ENCODE measurements at places on chromosomes 2 and 18. TPM values are rescaled to one million over a fixed set of nuclear protein-coding genes. Genes with fewer than 3 reads are reported as not detected.

COPS9 gene
- total RNA-seq = 192 TPM

ZDBF2 gene
- 43.6 TPM for total RNA-seq

CPLX4 gene
- total RNA-seq = not detected

CRACDL gene
- total RNA-seq = 5.7 TPM

UGT1A4 gene
- total RNA-seq = not detected

SERPINB11 gene
- not detected for total RNA-seq

ALLC gene
- total RNA-seq = not detected

CXCR2 gene
- not detected for total RNA-seq

MERTK gene
- total RNA-seq = 5.1 TPM

HMSD gene
- 1.0 TPM for total RNA-seq

HOXD9 gene
- total RNA-seq = not detected

SATB2 gene
- total RNA-seq = 11.6 TPM

COX7A2L gene
- 125 TPM for total RNA-seq

- no peaks in the 10 kb centered on the region for H3K36me3 ChIP-seq
- H3K27ac ChIP-seq = no peak overlapping the region
- no peaks in the 10 kb centered on the region for H3K27me3 ChIP-seq
Measured at GRCh38 chr2:176356251-176356650, 87.0 kb downstream of the MTX2 start.

- no peak overlapping the region for H3K4me3 ChIP-seq
- H3K27ac ChIP-seq = no peak overlapping the region
- H3K36me3 ChIP-seq = no peaks in the 10 kb centered on the region
- H3K27me3 ChIP-seq = no peaks in the 10 kb centered on the region
Measured at GRCh38 chr2:12890481-12890991, 173.8 kb downstream of the TRIB2 start.

GRCh38 chr2:57105694-57106093, 921.9 kb downstream of the CCDC85A start:
- H3K27ac ChIP-seq = no peak overlapping the region
- H3K27me3 ChIP-seq = no peaks in the 10 kb centered on the region
- H3K4me3 ChIP-seq = no peak overlapping the region

DNA sequence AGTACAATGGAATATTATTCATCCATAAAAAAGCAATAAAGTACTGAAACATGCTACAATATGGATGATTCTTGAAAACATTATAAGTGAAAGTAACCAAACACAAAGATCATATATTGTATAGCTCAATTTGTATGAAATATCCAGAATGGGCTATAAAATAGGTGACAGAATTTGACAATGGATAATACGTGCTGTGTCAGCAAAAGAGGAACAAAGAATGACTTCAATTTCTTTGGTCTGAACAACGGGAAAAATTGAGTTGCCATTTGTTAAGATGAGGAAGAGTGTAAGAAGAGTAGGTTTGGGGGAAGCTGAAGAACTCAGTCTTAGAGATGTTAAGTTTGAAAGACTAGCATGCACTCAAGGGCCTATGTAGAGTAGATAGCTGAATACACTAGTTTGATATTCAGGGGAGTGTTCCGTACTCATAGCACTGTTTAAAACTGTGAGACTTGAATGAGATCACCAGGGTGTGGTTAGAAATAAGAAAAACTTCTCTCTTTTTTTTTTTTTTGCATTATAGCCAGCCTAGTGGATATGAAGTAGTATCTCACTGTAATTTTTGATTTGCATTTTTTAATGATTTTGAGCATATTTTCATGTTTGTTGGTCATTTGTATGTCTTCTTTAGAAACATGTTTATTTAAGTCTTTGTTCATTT, 213.6 kb downstream of the NR4A2 start:
- DNase-seq = no peak
- no peaks in the 10 kb centered on the region for H3K27me3 ChIP-seq
- H3K36me3 ChIP-seq = no peaks in the 10 kb centered on the region
- no peak overlapping the region for H3K4me3 ChIP-seq
- no peaks in the 10 kb centered on the region for H3K4me1 ChIP-seq
- H3K27ac ChIP-seq = no peak overlapping the region

DNA sequence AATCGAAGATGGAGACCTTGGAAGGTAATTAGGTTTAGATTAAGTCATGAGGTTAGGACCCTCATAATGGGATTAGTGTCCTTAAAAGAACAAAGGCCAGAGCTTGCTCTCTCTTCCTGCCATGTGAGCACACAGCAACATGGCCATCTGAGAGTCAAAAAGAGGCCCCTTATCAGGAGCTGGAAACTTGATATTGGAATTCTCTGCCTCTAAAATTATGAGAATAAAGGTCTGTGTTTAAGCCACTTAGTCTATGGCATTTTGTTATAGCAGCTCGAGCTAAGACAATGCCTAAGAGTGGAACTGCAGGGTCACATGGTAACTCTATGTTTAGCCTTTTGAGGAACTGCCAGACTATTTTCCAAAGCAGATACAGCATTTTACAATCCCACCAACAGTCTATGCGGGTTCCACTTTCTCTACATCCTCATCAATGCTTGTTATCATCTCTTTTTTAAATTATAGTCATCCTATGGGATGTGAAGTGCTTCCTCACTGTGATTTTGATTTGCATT, 42.4 kb downstream of the THADA start:
- no peaks in the 10 kb centered on the region for H3K4me1 ChIP-seq
- H3K27ac ChIP-seq = no peak overlapping the region
- no peak for DNase-seq

DNA sequence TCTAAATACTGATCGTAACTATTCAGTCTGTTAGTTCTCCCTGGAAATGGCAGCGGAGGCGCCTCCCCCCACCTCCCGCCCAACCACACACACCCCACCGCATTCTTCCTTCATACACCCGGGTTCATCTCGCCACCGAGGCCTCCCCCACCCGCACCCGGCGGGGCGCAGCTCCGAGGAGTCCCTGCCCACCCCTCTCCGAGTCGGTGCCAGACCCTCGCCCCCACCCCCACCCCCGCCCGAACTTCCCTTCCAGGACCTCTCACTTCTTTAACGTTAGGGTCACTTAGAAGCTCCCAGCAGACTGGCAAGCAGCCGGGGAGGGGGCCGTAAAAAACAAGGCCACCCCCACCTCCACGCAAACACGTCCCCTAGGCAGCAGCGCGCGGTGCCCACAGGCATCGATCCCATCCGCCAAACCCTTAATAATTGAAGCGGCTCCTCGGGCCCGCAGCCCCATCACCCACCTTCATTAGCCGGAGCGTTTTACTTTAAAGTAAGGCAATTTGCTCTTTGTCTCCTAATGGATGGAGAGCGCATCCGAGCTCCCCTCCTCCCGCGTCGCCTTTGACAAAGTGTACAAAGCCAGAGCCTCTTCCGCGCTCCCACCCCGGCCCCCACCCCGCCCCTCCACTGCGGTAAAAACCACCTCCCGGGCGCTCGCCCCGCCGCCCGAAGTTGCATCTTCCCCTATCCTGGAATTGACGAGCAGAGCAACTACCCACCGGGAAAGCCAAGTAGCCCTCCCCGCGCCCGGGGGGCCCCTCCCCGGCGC, 624 bp downstream of the ZNF516 start:
- H3K27ac ChIP-seq = peak overlapping the region; percentile 80
- H3K4me3 ChIP-seq = peak overlapping the region; percentile 85
- DNase-seq = peak; percentile 32
- H3K4me1 ChIP-seq = peaks cover 8% of the 10 kb centered on the region
- no peaks in the 10 kb centered on the region for H3K36me3 ChIP-seq
- H3K27me3 ChIP-seq = no peaks in the 10 kb centered on the region

GRCh38 chr2:171563301-171563700, 41.0 kb downstream of the CYBRD1 start:
- no peak for DNase-seq
- H3K27ac ChIP-seq = no peak overlapping the region
- H3K4me3 ChIP-seq = no peak overlapping the region
- no peaks in the 10 kb centered on the region for H3K36me3 ChIP-seq
- H3K4me1 ChIP-seq = no peaks in the 10 kb centered on the region
- H3K27me3 ChIP-seq = no peaks in the 10 kb centered on the region

DNA sequence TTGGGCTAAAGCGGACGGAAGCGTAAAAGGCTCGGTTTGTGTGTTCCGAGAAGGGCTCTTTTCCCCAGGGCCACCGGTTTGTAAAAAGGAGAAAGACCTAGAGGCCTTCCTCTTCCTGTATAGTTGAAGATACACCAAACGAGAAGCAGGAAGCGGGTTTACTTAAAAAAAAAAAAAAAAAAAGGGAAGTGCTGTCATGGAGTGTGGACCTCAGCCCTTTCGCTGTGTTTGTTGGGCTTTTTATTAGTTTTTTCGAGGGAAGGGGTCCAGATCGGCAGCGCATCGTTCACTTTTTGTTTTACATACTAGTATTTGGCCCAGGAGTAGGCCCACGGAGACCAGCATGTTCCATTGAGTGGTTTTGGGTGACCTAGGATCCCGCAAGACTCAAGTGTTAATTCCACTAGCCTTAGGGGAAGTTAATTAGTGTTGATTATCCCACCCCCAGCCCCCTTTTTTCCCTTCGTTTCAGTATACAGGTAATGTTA, 676 bp downstream of the ACTR2 start:
- H3K27me3 ChIP-seq = no peaks in the 10 kb centered on the region
- peaks cover 4% of the 10 kb centered on the region for H3K36me3 ChIP-seq
- peak; percentile 37 for DNase-seq
- H3K27ac ChIP-seq = peak overlapping the region; percentile 91
- peak overlapping the region; percentile 91 for H3K4me3 ChIP-seq
- peaks cover 25% of the 10 kb centered on the region for H3K4me1 ChIP-seq

GRCh38 chr2:108594132-108594981, 60.1 kb downstream of the LIMS1 start:
- peak overlapping the region; percentile 14 for H3K4me3 ChIP-seq
- peak overlapping the region; percentile 98 for H3K27ac ChIP-seq
- DNase-seq = peak; percentile 98

- peak overlapping the region; percentile 48 for H3K27ac ChIP-seq
- H3K27me3 ChIP-seq = no peaks in the 10 kb centered on the region
- peaks cover 34% of the 10 kb centered on the region for H3K36me3 ChIP-seq
- H3K4me1 ChIP-seq = peaks cover 18% of the 10 kb centered on the region
Measured at GRCh38 chr2:27431395-27431794, 3.0 kb downstream of the NRBP1 start.

- no peak for DNase-seq
- H3K36me3 ChIP-seq = no peaks in the 10 kb centered on the region
- H3K27ac ChIP-seq = no peak overlapping the region
- no peak overlapping the region for H3K4me3 ChIP-seq
Measured at GRCh38 chr2:170598067-170598395, 117.1 kb upstream of the SP5 start.

DNA sequence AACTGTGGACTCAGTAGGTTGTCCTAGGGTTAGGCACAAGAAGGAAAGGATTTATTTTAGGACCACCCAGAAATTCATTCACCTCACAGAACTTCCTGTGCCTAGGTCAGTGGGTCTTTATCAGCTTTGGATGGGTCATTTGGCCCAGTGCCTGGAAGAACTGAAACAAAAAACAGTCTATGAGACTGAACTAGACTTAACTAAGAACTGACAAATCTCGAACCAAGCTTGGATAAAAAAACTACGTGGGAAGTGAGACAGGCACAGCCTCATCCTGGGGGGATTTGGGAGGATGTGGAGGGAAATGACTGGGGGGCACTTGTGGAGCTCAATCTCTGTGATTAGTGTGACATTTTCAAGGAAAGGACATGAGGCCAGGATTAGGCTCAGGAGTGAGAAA, 2.3 kb upstream of the OST4 start:
- peaks cover 7% of the 10 kb centered on the region for H3K36me3 ChIP-seq
- H3K4me1 ChIP-seq = peaks cover 58% of the 10 kb centered on the region
- H3K4me3 ChIP-seq = no peak overlapping the region
- no peaks in the 10 kb centered on the region for H3K27me3 ChIP-seq

DNA sequence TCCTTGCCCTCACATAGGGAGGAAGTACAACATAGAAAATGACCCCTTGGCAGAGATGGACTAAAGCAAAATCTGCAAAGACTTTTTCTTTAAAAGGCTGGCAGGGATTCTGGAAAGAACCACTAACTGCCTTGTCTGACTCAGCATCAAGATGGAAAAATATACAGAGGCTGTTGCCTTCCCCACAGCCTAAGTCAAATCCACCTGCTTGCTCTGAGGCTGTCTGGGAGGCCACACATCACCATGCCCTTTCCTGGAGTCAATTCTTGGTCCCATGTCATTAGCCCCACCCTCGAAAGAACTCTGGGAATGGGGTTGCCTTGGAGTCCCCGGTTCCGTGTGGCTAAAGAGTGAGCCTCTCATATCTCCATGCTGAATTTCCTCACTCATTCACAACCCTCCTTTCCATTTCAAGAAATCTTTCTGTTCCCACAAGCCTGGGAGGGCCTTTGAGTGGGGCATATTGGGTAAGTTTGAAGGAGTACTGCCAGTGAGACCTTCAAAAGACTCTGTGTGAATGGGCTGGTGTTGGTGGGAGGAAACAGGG, 39.4 kb downstream of the BMP10 start:
- no peaks in the 10 kb centered on the region for H3K27me3 ChIP-seq
- peaks cover 32% of the 10 kb centered on the region for H3K4me1 ChIP-seq
- H3K4me3 ChIP-seq = no peak overlapping the region
- peak; percentile 75 for DNase-seq

- H3K36me3 ChIP-seq = no peaks in the 10 kb centered on the region
- peak; percentile 3 for DNase-seq
- no peaks in the 10 kb centered on the region for H3K27me3 ChIP-seq
Measured at GRCh38 chr2:138602166-138602460, 100.5 kb downstream of the SPOPL start.

GRCh38 chr2:109685453-109685852, 71.3 kb downstream of the SOWAHC start:
- H3K36me3 ChIP-seq = no peaks in the 10 kb centered on the region
- no peaks in the 10 kb centered on the region for H3K4me1 ChIP-seq
- no peak for DNase-seq
- H3K27me3 ChIP-seq = peaks cover under 1% of the 10 kb centered on the region
- H3K4me3 ChIP-seq = no peak overlapping the region

GRCh38 chr2:40192864-40193669, 258.8 kb downstream of the SLC8A1 start:
- H3K4me3 ChIP-seq = no peak overlapping the region
- no peaks in the 10 kb centered on the region for H3K36me3 ChIP-seq
- no peak overlapping the region for H3K27ac ChIP-seq
- H3K4me1 ChIP-seq = peaks cover 2% of the 10 kb centered on the region

DNA sequence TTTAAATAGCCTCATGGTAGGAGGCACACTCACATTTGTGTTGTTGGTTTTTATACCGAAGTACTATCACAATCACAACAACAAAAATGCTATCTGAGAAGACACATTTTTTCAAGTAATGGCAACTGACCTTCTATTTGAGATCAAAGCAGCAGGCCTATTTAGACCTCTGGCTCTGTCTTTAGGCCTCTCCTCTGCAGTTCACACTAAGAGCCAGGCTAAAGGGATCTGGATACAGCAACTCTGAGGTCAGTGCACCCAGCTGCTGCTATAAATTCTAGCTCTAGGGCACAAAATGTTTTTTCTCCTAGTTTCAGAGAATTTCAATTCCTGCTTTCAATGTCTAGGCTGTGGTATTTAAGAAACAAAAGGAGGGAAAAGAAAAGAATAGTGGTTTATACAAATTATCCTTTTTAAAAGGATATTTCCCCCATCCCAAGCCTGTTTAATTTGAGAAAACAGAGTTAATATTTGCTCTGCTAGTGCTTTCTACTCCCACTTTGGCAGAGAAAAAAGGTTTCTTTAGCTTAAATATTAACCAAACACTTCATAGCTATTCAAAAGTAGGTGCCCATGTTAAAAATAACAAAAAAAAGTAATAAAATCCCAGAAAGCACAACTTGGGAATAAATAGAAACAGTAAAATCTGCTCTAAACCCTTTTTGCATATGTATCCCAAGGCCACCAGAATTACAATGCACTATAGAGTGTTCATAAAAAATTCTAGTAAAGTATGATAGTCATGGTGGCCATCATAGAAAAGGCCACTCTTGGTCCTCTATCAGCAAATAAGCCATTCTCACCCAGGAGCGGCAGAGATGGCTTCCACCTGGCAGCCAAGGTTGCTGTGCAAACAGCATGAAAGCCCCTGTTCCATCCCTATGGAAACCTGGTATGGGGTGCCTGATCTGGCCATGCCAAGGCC, 293.6 kb upstream of the SESTD1 start:
- no peaks in the 10 kb centered on the region for H3K36me3 ChIP-seq
- no peak for DNase-seq
- no peaks in the 10 kb centered on the region for H3K27me3 ChIP-seq
- no peak overlapping the region for H3K27ac ChIP-seq
